ENCODE measurements at places on chromosomes 4 and X.

DNA sequence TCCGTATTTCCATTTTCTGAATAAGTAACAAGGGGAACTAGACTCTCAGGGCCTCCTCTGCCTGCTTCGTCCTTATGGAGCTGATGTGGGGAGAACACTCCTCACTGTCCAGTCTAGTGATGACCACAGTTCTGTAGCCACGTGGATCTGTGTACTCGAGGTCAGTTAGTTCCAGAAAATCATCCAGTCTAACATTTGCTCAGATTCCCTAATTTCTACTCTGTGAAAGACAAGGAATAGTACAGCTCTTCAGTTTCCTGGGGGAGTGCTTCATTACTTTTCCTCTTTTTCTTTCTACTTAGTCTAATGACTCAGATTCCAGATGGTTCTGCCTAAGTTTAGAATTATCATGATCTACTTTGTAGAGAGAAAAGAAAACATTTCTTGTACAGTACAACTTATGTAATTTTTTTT, 82.6 kb downstream of the SORBS2 start:
- no peak for DNase-seq

DNA sequence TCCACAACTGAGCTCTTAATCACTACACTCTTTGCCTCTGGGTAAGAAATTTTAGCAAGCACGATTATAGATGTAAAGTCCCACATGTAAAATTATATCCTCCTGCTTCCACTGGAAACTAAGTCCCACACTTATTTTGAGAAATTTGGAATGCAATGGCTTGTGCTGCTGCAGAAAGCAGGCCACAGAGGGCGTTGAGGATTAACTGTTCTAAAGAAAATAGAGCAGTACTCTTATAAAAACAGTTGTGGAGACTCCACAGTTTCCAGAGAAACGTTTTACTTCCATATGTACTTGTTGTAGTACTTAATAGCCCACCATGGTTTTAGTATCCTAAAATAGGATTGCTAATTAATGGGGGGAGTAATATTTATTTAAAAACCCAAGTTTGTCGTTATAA, 1.7 kb upstream of the CENPC start:
- DNase-seq: no peak

DNA sequence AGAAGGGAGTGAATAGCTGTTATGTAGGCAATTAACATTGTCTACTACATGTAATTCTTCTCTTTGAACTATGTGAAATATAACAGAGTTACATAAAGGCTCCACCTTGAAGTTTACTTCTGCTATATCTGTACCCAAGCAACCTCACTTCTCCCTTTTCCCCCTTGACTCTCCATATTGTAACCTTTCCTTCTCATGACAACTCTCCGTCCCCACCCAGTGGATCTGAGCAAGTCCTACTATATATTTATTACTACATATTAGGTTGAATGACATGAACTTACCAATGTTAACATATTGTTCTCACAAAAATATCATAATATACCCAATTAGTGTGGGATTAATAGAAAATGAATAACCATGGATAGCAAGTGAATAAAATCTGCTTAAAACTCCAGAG, 93.2 kb upstream of the ATP8A1 start:
- DNase-seq: no peak

DNA sequence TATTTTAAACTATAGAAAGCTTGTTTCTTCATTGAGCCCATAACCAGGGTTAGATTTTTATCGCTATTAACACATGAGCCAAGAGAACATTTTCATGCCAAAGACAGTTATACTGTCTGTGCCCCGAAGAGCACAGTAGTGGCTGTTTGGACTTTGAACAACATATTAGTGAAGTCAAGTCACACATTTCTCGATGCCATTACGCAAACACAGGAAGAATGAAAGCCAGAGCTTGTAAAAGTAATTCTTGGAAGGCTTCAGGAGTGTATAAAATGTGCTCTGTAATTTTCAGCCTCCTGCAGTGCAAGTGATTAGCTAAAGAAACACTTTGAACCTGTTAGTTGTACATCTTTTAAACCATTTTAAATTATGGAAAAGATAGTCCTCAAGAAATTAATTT, 590.7 kb upstream of the PITX2 start:
- no peak for DNase-seq
